ENCODE measurements at places on chromosomes 7 and 10.

- DNase-seq = no peak
- no peaks in the 10 kb centered on the region for H3K27me3 ChIP-seq
- no peak overlapping the region for H3K27ac ChIP-seq
- H3K4me3 ChIP-seq = no peak overlapping the region
- H3K36me3 ChIP-seq = no peaks in the 10 kb centered on the region
Measured at GRCh38 chr10:13485623-13486022, 43.2 kb downstream of the BEND7 start.

- H3K36me3 ChIP-seq = no peaks in the 10 kb centered on the region
- no peaks in the 10 kb centered on the region for H3K27me3 ChIP-seq
- H3K27ac ChIP-seq = no peak overlapping the region
- H3K4me1 ChIP-seq = no peaks in the 10 kb centered on the region
- DNase-seq = no peak
Measured at GRCh38 chr7:88001744-88002530, 67.9 kb downstream of the ADAM22 start.

DNA sequence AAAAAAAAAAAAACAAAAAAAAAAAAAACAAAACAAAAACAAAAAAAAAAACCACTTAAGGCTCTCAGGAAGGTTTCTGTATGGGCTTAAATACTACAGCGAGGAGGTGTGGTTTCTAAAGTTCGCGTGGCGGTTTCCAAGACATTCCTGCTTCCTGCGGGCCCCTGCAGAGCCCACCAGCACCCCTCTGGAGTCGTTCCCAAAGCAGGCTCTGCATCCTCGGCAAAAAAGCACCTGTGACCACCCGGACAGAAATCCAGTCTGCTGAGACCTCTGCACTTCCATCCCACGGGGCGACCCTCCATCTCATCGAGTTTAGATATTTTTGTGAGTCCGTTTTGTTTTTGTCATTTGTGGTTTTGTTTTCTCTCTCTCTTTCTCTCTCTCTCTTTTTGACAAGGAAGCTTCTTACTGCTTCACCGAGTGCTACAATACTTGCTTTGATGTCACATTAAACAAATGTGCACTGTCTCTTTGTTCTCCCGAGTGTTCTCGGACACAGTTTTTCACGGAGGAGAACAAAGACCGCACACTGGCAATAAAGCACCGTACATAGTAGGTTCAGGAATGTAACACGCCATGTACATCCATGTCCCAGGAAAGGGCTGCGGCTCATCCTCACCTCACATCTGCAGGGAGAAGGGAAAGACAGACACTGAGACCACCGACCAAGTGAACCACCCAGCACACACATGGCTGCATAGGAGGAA, 21.5 kb downstream of the PDGFA start:
- H3K27me3 ChIP-seq = no peaks in the 10 kb centered on the region
- no peak for DNase-seq
- H3K36me3 ChIP-seq = no peaks in the 10 kb centered on the region
- no peaks in the 10 kb centered on the region for H3K4me1 ChIP-seq

DNA sequence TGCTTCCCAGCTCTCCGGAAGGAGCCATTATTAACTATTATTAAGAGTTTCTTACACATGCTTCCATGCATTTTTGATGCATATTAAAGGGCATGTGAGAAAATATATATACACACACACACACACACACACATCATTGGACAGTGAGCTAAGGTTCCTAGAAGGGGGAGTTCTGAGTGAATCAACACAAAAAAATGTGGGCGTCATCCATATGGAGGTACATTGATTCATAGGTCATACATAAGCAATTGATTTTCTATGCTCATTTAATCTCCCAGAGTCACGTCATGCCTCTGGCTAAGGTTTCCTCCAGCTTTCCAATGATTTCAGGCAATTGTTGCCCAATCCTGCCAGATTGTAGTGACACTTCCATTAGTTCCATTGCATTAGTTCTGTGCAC, 269.4 kb downstream of the DNAJB9 start:
- H3K36me3 ChIP-seq = no peaks in the 10 kb centered on the region
- no peaks in the 10 kb centered on the region for H3K4me1 ChIP-seq
- no peaks in the 10 kb centered on the region for H3K27me3 ChIP-seq

GRCh38 chr10:60008816-60009215, 102.5 kb upstream of the CCDC6 start:
- no peak overlapping the region for H3K4me3 ChIP-seq
- no peak for DNase-seq
- H3K4me1 ChIP-seq = no peaks in the 10 kb centered on the region
- H3K27me3 ChIP-seq = no peaks in the 10 kb centered on the region
- no peak overlapping the region for H3K27ac ChIP-seq

GRCh38 chr7:39909526-39909925, 40.5 kb upstream of the CDK13 start:
- H3K4me1 ChIP-seq = no peaks in the 10 kb centered on the region
- no peak overlapping the region for H3K4me3 ChIP-seq
- no peaks in the 10 kb centered on the region for H3K27me3 ChIP-seq
- DNase-seq = no peak

GRCh38 chr10:125217990-125218675, 57.8 kb upstream of the CTBP2 start:
- no peak overlapping the region for H3K27ac ChIP-seq
- no peaks in the 10 kb centered on the region for H3K27me3 ChIP-seq
- DNase-seq = no peak
- H3K4me3 ChIP-seq = no peak overlapping the region

GRCh38 chr7:100156331-100157068, 2.0 kb downstream of the TRAPPC14 start:
- no peak for DNase-seq
- no peak overlapping the region for H3K4me3 ChIP-seq
- H3K27ac ChIP-seq = peak overlapping the region; percentile 6
- no peaks in the 10 kb centered on the region for H3K27me3 ChIP-seq

DNA sequence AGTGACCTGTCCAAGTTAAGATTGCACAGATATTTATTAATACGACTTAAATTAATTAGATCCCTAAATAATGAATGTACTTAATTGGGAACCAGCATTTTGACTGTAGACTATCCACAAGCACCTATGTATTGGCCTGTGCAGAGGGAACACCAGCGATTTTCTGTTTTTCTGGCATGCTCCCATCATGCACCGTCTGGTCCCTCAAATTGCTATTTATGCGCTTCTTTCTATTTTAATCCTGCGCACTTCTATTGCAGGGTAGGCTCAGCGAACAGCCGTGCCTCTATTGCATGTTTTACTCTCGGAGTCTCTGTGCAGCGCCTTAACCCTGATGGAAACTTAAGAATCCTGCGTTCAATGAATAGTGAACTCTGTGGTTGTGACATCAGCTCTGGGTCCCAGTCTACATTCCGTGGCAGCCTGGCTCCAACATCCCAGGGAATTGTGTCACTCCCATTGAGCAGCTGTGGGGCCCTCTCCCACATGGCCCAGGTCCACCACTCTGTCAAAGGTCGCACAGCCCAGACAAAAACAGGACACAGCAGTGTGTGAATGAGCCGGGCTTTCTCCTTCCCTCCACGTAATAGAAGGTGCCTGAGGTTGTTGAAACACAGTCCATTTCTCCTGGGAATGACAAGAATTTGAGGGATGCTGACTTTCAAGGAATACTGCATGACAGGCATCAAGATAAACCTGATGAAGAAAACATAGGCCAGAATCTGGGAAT, 239.7 kb upstream of the KLF6 start:
- H3K4me1 ChIP-seq = no peaks in the 10 kb centered on the region
- no peaks in the 10 kb centered on the region for H3K36me3 ChIP-seq
- H3K27ac ChIP-seq = no peak overlapping the region
- no peak overlapping the region for H3K4me3 ChIP-seq
- DNase-seq = no peak
